ENCODE measurements at places on chromosomes 12 and 14. TPM values are rescaled to one million over a fixed set of nuclear protein-coding genes. Genes with fewer than 3 reads are reported as not detected.

GRCh38 chr12:115709540-115710011 lies 567.9 kb downstream of the MED13L start:
- no peak overlapping the region for H3K27ac ChIP-seq
- DNase-seq: no peak
- no peak overlapping the region for H3K4me3 ChIP-seq

EVL gene
- total RNA-seq: 218 TPM

DNA sequence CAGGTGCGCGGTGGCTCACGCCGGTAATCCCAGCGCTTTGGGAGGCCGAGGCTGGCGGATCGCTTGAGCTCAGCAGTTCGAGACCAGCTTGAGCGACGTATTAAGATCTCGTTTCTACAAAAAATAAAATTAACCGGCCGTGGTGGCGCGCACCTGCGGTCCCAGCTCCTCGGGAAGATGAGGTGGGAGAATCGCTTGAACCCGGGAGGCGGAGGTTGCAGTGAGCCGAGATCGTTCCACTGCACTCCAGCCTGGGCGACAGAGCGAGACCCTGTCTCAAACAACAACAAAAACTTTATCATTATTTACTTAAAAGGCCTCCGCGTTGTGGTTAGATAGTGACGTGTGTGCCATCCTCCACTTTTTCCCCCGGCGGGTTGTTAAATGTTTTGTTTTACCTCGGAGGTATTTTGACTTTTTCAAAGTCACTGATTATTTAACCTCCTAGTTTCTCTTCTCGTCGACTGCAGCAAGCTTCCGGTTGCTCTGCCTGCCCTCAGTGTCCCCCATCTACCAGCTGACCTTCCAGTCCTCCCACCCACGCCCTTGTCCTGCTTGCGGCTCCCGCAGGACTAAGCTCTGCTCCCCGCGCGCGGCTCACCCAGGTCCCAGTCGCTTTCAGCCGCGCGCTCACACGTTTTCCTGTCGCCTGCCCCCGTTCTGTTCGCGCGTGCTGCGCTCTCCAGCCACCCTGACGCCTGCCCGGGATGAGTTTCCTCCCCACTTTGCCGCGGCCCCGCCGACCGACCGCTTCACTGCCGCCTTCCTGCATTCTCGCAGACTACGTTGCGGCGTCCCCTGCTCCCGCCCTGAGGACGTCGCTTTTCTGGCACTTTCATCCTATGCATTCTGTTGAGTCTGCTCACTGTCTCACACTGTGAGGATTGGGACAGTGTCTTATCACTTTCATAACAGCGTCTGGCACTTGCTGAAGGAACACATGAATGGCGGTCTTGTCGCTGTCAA lies 1.2 kb upstream of the SCAF11 start:
- peak overlapping the region; percentile 97 for H3K27ac ChIP-seq
- peaks cover 4% of the 10 kb centered on the region for H3K27me3 ChIP-seq
- peaks cover 7% of the 10 kb centered on the region for H3K36me3 ChIP-seq
- H3K4me1 ChIP-seq: peaks cover 45% of the 10 kb centered on the region
- H3K4me3 ChIP-seq: peak overlapping the region; percentile 98

- peaks cover 9% of the 10 kb centered on the region for H3K27me3 ChIP-seq
- DNase-seq: no peak
- H3K36me3 ChIP-seq: peaks cover 8% of the 10 kb centered on the region
- no peak overlapping the region for H3K4me3 ChIP-seq
Measured at GRCh38 chr14:93525696-93526451, 95.1 kb downstream of the UNC79 start.

Data from neural crest cell (in vitro differentiated cells).